ENCODE measurements at places on chromosomes 6 and 20.
A peak's percentile ranks its signal among the peaks of the same experiment; 100 is the strongest.

- DNase-seq, result no peak
Measured at GRCh38 chr20:8408587-8409307, 276.7 kb downstream of the PLCB1 start.

- no peak for DNase-seq
Measured at GRCh38 chr6:84635081-84635761, 129.2 kb downstream of the TBX18 start.

- peak; percentile 53 for DNase-seq
Measured at GRCh38 chr20:58888521-58889333, 36.2 kb downstream of the GNAS start.

- no peak for DNase-seq
Measured at GRCh38 chr6:26249707-26249956, 115.4 kb upstream of the BTN3A2 start.

- DNase-seq, result no peak
Measured at GRCh38 chr6:105204331-105204730, 24.5 kb upstream of the POPDC3 start.

- DNase-seq, result peak; percentile 33
Measured at GRCh38 chr6:103783329-103783728, 1076.4 kb downstream of the HACE1 start.

DNA sequence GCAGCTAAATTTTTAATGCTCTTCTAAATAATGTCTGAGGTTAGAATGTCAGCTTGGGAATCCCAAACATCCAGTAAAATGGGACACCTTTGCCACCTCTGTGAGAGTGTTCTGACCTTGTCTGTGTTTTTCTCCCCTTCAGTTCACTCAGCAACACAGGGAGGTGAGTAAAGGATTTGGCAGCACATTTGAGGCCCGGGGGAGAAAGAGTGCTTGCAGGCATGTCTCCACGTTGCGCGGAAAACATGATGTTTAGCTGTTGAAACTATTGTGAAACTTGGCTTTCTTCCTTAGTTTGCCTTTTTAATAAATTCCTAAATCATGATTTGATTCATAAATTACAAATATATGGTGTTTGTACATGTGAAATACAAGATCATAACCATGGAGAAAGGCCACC, 707.8 kb upstream of the FLRT3 start:
- DNase-seq, result no peak

GRCh38 chr6:39496915-39497314, 174.4 kb upstream of the KCNK16 start:
- no peak for DNase-seq

- DNase-seq, result no peak
Measured at GRCh38 chr20:11158146-11158545, 484.3 kb upstream of the JAG1 start.

- peak; percentile 46 for DNase-seq
Measured at GRCh38 chr6:31068669-31069340, 43.6 kb downstream of the C6orf15 start.

DNA sequence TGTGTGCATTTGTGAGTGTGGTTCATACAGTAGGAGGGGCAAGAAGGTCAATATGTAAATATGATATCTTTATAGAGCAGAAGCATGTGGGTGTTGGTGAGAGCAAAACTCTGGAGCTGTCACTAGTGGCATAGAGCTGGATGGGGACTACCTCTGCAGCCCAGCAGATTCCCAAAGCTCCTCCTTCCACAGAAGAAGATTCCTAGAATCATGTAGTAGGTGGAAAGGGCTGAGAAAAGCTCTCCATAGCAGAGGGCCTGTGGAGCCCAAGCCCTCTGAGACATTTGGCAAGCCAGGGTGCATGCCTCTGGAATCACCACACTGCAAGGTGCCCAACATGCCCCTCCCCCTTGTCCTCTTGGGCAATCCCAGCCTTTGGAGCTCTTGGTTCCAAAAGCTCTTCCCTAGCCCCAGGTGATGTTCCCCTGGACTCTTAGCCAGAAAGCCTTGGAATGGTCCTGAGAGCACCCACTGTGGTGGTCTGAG, 233.2 kb downstream of the LRFN2 start:
- no peak for DNase-seq

DNA sequence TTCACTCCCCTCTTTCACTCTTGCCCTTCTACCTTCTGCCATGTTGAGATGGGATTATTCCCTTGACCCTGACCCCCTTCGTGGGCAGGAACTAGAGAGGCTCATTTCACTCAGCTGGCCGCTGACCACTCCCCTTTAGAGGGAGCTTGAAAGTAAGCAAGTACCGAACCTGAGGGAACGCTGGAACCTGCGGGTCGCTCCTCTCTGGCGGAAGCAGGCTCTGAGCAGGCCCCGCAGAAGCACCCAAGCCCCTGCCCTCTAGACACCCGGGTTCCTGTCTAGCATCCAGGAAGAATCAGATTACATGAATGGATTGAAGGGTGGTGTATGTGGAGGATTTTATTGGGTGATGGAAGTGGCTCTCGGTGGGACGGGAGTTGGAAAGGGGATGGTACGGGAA, 11.9 kb upstream of the MYCT1 start:
- no peak for DNase-seq

GRCh38 chr6:16338577-16339264, 100.3 kb downstream of the GMPR start:
- DNase-seq, result no peak

DNA sequence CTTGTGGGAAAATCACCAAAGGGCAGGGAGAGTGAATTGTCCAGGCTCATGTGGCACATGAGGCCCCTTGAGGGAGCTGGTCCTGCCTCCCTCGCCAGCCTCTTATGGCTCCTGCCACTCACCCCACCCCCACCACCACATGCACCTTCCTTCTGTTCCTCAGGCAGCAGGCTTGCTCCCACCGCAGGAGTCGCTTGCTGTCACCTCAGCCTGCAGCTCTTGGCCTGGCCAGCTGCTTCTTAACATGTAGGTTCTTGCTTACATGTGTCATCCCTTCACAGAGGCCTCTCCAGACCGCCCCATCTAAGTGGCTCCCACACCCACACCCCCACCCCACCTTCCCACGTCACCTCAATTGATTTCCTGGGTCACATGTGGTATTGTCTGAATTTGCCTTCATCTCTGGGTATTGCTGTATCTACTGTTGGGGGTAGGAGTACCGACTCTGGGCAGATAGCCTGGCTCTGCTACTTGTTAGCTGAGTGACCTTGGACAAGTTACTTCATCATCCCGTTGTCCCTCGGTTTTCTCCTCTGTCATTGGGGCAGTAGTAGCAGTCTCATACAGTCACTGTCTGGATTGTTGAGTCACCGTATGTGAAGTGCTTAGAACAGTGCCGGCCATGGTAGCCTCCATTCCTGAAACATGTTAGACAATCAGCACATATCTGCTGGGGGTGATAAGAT, 41.7 kb downstream of the SLC9A8 start:
- no peak for DNase-seq

DNA sequence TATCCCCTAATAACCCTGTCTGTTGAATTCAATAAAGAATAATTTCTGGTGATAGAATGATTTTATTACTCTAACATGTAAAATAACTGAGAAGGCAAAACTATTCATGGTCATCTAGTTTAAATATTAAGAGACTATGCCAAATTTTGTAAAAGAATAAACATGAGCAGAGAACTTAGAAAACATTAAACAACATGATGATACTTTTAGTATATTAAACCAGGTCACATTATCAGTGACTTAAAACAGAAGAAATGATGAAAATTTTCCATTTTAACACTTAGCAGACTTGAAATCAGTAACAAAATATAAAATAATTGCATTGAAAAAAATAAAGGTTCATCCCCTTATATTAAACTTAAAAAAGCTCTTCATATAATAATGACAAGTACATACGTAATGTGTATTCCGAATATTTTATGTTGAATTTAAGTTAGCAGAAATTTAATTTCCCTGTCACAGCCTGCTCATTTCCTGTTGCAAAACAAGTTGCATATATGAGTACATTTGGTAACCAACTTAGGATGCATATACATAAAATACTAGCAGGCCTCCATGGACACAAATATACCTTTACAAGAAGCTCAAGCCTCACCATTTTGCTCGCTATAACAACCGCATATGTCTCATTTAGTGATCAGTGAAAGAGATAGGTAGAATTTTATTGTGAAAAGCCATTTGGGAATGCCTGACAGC, 40.6 kb downstream of the DTNBP1 start:
- no peak for DNase-seq
